ENCODE measurements at places on chromosomes 7 and 10.

DNA sequence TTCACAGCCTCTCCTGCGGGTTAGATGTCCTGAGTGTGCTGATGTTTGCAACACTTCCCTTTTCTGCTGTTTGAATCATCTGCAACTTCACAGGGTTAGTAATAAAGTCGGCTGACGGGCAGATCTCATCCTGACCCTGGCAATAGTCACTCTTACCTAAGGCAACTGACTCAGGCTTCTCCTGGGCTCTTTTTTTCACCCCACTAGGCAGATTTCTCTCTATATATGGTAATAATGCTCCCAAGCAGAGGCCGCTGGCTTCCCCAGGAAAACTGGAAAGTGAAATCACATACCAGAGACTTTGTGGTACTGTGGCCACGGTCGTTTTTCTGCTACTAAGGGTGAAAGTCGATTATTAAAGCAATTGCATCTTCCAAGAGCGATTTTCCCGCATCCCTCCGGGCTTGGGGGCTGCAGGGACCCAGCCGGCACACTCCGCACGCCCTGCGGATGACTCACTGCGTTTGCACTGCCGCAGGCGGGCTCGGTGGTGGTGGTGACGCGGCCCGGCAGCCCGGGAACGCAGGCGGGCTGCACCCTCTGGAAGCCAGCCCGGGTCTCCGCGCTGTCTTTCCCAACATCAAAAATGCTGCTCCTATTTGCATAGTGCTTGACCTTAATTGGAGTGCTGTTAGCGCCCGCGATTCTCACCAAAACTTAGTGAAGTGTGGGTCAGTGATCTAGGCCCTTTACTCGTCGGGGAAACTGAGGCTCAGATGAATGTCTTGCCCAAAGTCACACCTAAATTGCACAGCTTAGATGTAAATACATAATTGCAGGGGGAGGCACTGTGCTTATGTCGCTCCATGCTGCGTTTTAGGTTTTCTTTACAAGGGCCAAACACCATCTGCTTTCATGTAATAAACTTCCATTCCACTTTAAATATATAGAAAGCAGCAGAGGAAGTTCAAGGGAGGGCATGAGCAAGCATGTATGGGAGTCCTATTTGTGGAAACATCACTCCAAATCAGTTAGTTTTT, 47.6 kb upstream of the ITGB1 start:
- DNase-seq = peak; percentile 41

DNA sequence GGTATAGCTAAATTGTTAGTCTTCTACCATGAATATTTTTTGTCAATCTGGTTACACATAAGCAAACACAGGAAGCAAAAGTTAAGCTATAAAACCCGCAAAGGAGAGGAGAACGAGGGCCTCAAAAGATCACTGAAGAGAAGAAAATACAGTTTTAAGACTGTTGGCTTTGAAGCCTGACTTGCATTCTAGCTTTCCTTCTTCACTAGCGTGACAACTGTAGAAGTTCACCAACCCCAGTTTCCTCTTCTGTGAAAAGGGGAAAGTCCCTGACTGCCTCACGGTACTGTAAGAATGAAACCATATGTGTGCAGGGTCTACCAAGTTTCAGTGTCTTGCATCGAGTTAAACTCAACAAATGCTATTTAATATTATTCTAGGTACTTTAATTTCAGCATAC, 7.5 kb upstream of the LRRN3 start:
- peak; percentile 70 for DNase-seq

GRCh38 chr7:55078465-55079372, 59.9 kb downstream of the EGFR start:
- DNase-seq = no peak

- DNase-seq = no peak
These were observed 142.9 kb upstream of the ZMIZ1 start for GRCh38 chr10:78925800-78926319.

DNA sequence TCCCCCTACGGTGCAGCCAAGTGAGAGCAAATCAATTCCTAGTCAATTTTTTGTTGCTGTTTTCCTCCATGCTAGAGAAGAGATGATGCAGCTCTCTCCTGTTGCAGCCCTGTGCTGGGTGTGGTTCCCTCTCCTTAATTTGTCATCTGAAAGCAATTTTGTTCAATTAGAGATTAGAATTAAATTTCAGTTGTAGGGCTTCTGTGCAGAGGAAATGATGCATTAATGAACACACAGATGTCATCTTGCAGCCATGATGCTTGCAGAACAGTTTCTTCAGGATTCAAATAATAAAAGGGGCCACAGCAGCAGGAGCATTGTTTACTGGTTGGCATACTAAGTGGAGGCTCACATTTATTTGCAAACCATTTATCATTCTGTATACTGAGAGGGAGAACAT, 266.0 kb downstream of the AUTS2 start:
- no peak for DNase-seq

GRCh38 chr7:1099637-1100036, 11.7 kb downstream of the GPER1 start:
- no peak for DNase-seq

DNA sequence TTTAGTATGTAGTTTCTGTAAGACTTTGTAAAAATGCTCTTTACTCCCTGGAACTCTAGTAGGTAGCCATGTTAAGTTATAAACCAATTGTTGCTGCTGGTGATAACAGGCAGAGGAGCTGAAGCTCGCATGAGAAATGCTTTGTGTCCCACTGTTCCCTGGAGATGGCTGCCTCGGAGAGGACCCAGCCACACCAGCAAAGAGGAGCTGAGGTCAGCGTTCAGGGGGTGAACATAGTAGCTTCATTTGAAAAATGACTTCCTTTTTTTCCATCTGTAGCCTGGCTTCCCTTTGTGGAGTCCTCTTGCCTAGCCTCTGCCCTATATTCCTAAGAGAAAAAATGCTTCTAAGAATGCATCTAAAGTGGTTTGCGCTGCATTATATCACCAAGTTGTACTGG, 20.3 kb downstream of the CELF2 start:
- DNase-seq = no peak

- DNase-seq = no peak
These were observed 74.1 kb upstream of the UNC5B start for GRCh38 chr10:71138166-71138830.

DNA sequence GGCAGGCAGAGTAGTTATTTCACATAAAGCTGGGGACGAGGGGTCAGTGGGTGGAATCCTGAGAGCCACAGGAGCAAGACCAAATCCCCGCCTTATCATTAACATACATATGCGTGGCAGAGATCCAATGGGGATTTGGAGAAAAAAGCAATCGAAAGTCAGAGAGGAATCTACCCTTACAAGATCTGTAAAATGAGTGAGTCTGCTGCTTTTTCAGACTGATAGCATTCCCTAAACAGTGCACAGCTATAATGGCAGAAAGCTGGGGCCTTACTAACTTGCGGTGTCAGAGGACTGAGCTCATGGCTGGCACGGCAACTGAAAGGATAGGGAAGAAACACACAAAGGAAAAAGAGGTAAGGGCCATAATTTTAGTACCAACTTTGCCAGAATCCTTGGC, 25.0 kb downstream of the GPR22 start:
- DNase-seq = no peak

DNA sequence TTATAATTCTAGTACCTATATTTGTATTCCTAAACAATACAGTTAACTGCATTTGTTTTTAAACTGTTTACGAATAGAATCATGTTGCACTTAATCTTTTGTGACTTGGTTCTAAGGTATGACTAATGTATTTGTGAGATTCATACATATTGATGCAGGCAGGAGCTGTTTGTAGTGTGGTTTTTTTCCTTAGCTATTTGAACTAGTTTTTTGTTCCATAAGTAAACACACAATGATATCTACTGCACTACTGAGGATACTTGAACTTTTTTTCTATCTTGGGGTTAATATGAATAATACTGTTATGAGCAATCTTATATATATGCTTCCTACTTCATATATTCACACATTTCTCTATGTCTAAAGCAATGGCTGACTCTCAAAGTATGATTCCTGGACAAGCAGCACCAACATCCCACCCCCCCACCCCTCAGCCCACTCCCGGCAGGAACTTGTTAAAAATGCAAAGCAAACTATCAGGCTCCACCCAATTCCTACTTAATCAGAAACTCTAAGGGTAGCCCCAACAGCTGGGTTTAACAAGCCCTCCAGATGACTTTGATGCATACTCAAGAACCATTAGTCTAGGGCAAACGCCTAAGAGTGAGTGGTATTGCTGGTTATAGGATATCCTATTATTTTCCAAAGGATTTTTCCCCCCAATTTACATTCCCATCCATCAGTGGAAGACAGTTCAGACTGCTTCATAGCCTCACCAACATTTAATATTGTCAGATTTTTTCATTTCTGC, 25.8 kb downstream of the BRAF start:
- DNase-seq = no peak

DNA sequence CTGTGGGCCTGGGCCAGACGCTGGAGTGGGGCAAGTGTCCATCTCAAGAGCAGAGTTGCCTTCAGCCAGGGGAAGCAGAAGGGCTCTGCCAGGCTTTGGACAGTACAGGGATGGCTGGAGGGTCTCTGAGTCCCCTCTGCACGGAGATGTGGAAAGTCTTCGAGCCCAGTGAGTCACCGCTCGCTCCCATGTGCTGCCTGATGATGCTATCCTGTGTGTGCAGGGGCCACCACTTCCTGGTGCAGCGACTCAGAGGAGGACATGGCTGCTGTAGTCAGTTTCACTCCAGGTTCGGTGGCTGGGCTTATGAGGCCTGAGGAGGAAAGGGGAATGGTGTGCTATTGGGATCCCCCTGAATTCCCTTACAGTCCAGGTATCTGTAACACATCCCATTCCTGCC, 6.0 kb downstream of the ADCYAP1R1 start:
- no peak for DNase-seq

DNA sequence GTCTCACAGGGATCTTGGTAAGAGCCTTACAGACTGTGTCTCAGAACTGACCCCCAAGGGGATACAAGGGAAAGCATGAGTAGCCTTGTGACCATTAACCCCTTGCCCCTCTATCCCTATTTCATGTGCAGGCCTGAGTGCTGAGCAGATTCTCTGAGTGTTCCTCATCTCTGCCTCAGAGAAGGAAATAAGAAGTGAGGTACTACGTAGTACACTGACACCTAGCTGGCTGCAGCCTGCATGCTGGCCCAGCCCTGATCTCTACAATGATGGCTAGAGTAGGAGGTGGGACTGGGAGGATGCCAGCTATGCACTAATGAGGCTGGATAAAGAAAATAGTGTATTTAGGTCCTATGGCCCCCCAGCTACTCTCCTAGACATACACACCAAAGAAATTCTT, 174.9 kb upstream of the HPS1 start:
- DNase-seq = no peak

- DNase-seq = no peak
These were observed 80.3 kb upstream of the TRIL start for GRCh38 chr7:29038463-29038862.
